ENCODE measurements at places on chromosomes 1 and 21. TPM values are rescaled to one million over a fixed set of nuclear protein-coding genes. Genes with fewer than 3 reads are reported as not detected.

The ZBTB48 gene
- total RNA-seq = 19.6 TPM

GRCh38 chr1:219833214-219833815 lies 95.0 kb downstream of the SLC30A10 start:
- no peak for DNase-seq

The ALPL gene
- 1.5 TPM for total RNA-seq

DNA sequence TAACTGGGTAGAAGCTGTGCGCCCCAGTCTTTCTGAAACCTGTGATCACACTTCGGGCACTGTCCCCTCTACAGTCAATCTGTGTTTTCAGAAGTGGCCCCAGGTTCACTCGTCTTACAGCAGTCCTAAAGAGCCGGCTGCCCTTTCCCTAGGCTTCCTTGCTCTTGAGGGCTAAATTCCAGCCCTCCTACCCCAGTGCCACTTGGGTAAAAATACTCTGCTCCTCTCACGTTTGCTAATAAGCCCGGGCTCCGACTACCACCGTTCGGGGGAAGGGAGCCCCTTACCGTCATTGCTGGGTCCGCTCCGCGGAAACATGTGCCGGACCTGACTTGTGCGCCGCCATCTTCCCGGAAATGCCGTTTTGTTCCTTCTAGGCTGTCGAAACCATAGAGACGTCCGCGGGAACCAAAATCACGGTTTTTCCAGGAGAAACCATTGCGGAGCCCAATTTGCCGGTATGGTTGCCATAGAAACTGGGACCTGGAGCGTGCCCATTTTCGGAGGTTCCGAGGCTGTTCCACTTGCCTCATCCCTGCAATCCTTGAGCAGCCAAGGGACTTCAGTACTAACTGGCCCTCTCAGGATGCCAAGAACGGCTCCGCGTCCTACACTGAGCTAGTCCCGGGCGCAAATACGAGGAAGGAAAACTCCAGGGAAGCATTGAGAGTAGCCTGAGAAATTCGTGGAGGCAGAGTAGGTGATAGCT lies at the start of gene GPATCH4:
Gene GPATCH4 (minus strand): TSS at position 358 of the 709 bp plus-strand sequence.
- DNase-seq = peak; percentile 77

- no peak for DNase-seq
Measured at GRCh38 chr21:28818663-28819278, 173.9 kb downstream of the LTN1 start.

DNA sequence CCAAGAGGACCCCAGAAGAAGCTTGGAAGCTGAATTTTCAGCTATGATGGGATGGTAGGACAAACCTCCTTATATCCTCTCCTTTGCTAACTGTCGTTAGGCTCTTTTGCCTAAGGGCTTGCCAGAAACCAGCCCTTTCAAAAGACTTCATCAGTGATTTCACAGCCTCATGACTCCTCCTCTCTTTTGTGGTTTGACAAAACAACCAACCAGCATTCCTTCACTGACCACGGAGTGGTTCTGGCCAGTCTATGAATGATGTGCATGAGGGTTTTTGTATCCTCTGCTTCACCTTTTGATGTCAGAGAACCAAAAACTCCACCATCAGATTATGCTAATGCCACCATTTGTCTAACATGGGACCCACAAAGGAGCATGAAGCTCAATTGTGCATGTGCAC lies 116.9 kb upstream of the COA6 start:
- DNase-seq = no peak

The RCSD1 gene
- 16.0 TPM for total RNA-seq

- no peak for DNase-seq
Measured at GRCh38 chr1:79430437-79430836, 423.9 kb upstream of the ADGRL4 start.

The CAPN8 gene
- 1.6 TPM for total RNA-seq

The LMX1A gene
- total RNA-seq = 0.42 TPM

DNA sequence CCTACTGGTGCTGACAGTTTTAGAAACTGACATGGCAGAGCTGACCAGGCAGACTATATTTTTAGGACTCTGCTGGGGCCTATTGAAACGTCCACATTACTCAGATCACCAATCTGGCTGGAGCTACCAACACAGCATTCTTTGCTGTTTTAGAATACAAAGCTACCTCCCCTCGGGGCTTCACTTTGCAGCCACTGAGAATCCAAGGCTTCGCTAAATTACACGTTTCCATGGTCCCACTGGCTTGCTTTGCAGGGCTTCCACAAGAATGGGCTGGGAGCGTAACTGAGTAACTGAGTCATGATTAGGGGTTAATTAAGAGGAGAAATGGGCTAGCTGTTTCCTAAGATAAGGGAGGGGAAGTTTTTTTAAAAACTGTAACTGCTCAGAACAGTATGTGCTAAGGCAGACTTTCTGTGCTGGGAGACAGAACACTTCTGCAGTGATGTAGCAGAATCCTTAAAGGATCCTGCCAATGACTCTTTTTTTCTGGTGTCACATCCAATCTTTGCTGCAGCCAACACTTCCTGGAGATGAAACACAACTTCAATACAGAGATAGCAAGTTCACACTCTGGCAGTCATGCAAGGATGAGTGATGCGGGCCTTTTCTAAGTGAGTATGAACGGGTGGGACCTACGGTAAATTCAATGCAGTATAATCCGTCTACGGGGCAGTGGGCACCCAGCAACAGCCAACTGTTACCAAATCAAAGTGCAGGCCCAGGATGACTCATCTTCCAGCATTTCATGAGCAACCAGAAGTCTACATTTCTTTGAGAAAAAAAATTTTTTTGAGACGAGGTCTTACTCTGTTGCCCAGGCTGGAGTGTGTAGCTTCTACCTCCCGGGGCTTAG lies 21.5 kb downstream of the NDUFS5 start:
- DNase-seq = no peak

The RNF186 gene
- total RNA-seq = not detected

DNA sequence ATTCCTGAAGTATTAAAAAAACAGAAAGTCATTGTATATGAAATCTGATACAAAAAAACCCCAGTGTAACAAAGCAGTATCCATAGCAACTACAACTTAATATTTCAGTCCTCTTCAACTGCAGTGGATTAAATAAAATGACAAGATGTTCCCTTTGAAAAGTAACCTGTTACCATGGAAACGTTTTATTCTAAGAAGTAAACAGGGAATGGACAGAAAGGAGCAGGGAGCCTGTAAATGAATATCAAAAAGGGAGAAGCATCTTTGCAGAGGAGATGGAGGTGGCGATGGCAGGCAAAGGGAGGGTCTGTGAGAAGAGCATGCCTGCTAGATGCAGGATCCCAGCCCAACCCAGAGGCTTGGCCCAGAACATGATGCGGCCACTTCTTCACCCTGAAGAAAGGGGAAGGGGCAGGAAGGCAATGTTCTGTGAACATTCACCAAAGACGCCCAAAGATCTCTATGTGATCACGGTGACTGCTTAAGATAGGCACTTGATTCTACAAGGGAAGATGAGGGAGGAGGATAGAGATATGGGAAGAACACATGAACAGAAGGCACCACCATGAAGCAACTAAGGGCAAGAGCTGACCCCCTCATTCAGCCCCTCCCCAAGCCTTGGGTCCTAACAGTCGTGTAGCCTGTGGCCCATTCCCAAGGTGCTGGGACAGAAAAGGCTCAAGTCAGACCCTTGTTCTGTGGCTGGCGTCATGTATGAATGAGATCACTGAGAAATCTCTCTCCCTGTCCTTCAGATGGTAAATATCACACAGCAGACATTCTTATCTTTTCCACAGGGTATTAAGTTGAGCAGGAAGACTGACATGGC lies 200.0 kb downstream of the SLC45A1 start:
- DNase-seq = no peak

DNA sequence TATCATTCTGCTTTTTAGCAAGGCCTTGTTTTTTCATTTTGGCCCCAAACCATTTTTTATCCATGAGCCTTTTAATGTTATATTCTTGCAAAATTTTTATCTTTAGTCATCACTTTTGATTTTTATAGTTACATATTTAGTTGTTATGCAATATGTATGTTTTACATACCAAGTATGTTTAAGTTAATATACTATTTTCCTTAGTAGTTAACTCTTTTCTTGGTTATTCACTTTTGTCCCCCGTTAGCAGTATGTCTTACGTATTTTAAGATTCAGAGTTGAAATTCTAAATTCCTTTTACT lies 44.5 kb downstream of the MAGI3 start:
- no peak for DNase-seq

The CFAP107 gene
- total RNA-seq = not detected

- DNase-seq = no peak
Measured at GRCh38 chr1:117286562-117286961, 75.8 kb upstream of the VTCN1 start.

The CD84 gene
- 5.3 TPM for total RNA-seq

The CACNA1S gene
- total RNA-seq = 1.9 TPM

DNA sequence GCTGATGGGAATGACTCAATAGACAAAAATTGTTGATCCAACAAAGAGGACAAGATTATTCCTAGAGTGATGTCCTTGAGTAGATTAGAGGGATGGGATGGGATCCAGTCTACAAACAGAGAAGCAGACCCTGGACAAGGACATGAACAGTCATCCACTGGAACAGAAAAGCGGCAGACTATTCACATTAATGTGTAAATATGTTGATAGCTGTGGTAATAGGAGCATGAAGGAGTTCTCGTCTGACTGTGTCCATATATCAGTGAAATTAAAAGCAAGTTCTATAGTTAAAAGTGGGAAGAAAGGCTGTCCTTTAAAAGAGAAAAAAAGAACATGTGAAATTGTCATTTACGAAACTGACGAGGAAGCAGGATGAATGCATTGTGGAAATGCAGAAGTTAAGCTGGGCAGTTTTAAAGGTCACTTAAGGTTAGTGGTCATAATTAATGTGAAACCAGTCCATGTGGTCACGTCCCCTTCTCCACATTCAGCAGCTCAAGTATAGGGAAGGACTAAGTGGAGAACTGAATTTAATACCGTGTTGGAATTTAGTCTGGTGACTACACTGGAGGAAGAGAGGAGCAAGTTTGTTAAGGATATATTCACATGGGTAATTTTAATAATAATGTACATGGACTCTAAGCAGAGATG lies 62.1 kb downstream of the PIK3R3 start:
- no peak for DNase-seq

The CCDC27 gene
- total RNA-seq = not detected

The ADAM15 gene
- 38.3 TPM for total RNA-seq

GRCh38 chr1:17023102-17023501 lies 11.4 kb upstream of the ATP13A2 start:
- no peak for DNase-seq

DNA sequence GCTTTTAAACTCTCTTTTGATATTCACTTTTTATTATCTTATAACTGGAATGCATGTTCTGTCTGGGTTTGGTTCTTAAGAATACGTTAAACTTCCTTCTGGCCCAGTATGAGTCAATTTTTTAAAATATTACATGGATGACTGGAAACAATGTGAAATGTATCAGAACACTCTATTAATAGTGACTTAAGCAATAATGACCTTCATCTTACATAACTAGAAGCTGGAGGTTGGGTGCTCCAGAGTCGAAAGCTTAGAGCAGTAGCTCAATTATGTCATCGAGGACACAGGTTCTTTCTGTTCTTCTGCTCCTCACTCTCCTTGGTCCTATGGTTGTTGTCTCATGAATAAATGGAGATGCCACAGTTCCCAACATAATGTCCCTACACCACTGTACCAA lies 91.6 kb upstream of the FOXD3 start:
- DNase-seq = no peak

DNA sequence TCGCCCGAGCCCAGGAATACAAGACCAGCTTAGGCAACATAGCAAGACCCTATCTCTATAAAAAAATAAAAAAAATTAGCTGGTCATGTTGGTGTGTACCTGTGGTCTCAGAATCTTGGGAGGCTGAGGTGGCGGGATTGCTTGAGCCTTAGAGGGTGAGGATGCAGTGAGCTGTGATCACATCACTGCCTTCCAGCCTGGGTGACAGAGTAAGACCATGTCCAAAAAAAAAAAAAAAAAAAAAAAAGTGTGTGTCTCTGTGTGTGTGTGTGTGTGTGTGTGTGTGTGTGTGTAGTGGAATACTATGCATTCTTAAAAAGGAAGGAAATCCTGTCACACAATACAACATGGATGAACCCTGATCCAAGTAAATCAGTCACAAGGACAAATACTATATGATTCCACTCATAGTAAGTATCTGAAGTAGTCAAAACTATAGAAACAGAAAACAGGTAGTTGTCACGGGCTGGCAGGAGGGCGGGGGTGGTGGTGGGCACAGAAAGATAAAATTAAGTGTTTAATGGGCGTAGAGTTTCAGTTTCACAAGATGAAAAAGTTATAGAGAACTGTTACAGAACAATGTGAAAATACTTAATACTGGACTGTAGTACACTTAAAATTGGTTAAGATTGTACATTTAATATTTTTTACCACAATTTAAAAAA lies 47.8 kb downstream of the SELENOF start:
- no peak for DNase-seq

GRCh38 chr1:193181536-193181935 lies 4.9 kb downstream of the B3GALT2 start:
- no peak for DNase-seq

GRCh38 chr1:47786316-47786715 lies 210.9 kb downstream of the TRABD2B start:
- no peak for DNase-seq

DNA sequence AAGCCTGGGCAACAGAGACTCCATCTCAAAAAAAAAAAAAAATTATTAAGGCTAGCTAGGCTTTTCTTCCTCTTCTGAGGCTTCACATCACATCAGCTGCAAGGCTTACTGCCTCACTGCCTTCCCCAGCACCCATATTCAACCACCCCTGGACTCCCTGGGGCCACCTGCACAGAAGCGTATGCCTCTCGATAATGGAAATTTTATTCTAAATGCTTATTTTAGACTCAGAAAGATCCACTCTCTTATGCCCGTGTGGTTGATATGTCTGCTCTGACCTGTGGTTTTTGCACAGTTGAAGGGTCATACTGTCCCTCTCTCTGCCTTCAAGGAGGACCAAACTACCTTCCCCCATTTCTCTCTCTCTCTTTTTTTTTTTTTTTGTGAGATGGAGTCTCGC lies 1.5 kb upstream of the FCRLA start:
- DNase-seq = no peak

DNA sequence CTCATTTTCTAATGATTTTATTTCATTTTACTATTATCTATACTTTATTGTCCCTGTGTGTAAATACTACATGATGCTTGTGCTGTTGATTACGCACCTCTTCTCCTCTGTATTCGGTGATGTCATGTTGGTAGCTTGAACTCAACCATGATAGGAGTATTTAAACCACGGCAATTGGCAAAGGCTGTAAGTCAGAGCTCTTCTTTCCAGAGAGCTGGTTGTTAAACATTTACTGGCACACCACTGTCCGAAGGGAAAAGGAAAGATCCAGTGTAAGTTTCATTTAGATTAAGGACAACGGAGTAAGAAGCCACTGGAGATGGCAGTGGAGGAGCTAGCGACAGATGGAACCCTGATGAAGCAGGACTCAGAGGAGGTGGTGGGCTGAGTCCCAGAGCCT lies 93.4 kb upstream of the KCNE2 start:
- DNase-seq = no peak

The ZNF281 gene
- 28.0 TPM for total RNA-seq

DNA sequence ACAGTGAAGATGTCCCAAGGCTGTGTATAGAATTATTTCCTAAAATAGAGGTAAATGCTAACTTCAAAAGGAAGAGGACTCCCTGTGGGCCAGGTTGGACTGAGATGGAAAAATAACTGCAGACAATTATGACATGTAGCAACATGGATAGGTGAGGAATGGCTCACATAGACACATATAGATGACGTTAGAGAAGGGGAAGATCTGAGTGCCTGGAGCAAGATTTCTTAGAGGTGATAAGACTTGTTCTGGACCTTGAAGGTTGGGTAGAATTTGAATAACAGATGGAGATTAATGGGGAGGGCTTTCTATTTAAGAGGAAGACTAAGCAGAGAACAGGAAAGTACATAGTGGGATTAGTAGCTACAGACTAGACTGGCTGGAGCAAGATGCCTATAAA lies 76.9 kb downstream of the C1orf21 start:
- no peak for DNase-seq

Data from urinary bladder (tissue), 4 donors.